ENCODE measurements at places on chromosomes 13 and 19.

DNA sequence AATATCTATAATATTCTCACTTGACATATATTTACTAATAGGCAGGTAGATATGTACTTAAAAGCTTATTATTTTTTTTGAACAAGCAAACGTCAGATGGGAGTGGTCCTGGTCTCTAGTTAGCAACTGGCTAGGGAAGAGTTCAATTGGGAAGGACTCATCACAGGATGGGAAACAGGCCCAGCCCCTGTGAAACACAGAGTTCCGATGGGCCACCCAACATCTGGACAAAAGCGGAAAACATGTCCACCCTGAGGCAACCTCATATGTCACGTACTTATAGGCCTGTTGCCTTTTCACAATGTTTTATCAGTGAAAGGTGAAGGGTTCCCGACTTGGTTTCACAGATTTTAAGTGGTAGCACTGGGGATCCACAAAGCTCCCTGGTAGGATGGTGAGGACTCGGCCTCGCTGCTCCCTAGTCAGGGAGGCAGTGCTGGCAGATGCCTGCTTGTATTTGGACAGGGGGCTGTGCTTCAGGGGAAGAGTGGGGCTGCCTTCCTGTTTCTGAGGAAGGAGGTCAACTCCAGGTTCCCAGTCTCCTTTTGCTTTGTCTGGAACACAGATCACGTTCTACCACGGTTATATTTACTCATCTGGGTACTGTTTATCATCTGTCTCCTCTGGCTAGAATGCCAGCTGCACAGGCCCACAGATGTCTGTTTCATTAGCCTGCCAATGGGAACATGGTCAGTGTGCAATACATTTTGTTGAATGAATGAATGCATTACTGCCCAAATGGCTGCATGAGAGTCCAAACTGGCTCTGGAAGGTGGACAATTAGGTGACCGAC lies 49.4 kb upstream of the SLC15A1 start:
- DNase-seq = no peak

GRCh38 chr19:44892932-44893331 lies 1.9 kb downstream of the TOMM40 start:
- no peak for DNase-seq

- DNase-seq = no peak
Measured at GRCh38 chr19:50835785-50836542, 2.6 kb upstream of the KLK15 start.

DNA sequence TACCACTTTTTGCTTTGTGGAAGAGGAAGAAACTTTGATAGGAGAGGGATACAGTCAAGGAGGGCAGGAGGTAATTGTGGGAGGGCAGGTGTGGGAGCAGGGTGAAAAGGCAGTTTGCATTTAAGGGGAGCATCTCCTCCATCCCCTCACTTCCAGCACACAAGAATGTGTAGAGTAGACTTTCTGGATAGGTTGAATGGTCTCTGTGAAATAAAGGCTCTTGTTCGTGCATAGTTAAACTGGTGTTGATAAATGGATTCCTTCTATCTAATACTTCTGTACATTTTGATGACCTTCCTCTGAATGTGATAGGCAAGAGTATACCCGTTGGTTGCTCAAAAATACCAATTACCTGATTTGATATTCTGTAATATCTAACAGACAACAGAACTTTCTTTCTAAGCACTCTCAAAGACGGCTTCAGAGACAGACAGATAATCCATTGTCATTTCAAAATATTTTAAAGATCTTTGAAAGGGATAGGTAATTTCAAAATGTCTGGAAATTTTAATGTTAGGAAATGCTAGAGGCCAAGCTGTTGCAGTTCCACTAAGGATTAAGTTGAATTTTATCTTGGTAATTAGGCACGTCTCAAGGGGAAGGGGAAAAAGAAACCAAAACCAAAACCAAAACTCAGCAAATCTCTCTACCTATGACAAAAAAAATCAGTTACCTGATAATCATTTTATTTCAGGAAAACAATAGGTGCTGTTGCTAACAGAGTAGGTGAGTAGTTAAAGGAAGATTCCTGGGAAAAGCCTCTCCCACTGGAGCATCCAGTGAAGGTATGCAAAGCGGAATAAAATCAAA lies 302.6 kb downstream of the COG6 start:
- DNase-seq = no peak

GRCh38 chr19:5718037-5718578 lies 1.8 kb downstream of the LONP1 start:
- no peak for DNase-seq

DNA sequence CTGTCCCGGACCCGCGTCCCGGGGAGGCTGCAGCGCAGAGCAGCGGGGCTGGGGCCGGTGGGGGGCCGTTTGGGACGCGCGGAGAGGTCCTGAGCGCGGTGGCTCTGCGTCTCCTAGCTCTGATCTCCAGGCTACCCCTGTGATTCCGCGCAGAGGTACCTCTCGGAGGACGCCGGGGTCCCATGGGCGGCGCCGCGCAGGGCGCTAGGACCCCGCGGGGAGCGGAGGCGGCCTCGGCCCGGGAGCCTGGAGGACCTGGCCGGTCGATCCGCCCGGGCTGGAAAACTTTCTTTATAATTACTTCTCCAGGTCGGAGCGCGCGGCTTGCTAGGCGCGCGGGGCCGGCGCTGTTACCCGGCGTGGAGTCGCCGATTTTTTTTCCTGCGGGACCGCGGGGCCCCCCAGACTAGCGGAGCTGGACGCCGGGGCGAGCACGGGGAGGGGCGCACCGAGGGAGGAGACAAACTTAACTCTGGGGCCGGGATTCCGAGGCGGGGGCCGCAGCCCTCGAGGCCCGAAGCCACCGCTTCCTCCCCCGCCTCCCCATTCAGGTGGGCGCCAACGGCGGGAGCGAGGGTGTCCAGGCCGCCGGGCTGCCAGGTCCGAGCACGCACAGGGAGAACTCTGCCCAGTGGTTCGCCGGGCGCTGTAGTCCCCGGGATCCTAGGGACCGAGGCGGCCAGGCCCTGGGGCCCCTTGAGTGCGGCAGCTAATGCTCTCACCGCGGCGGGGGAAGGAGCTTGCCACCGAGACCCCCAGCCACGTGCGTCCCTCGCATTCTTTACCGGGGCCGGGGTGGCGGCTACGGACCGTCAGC lies 848 bp upstream of the CEBPA start:
- DNase-seq = no peak

GRCh38 chr13:109010912-109011311 lies 381.5 kb downstream of the MYO16 start:
- DNase-seq = no peak

- no peak for DNase-seq
Measured at GRCh38 chr19:28744943-28745342, 468.0 kb downstream of the UQCRFS1 start.

DNA sequence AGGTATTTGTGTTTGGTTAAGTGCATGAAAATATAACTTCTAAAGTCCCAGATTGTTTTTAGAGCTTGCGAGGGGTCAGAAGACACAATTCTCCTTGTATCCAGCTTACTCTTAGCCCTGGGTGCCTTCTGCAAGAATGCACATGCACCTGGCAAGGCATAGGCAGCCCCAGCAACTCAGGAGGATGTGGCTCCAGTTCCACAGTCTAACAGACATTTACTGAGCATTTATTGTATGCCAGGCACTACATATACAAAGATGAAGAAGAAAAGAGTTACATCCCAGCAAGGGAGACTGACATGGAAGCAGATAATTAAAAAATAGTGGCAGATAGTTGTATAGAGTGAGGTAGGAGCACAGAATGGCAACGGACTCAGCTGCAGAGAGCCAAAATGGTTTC lies 101.1 kb upstream of the FRY start:
- DNase-seq = no peak

DNA sequence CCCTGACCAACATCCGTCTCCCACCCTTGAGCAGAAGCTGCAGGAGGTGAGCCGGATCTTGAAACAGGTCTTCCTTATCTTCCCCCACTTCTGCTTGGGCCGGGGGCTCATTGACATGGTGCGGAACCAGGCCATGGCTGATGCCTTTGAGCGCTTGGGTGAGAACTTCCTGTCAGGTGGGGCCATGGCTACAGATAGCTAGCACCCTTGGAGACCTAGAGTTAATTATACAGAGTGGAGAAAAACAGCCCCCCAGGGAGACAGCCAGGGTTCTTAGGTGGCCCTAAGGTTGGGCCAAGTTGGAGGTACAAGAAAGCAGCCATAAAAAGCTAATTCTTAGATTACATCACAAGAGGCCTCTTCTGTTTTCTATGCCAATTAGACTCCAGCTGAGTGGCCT lies 8.9 kb upstream of the ARHGAP45 start:
- no peak for DNase-seq

- no peak for DNase-seq
Measured at GRCh38 chr19:4365341-4365740, 22.0 kb downstream of the MPND start.

DNA sequence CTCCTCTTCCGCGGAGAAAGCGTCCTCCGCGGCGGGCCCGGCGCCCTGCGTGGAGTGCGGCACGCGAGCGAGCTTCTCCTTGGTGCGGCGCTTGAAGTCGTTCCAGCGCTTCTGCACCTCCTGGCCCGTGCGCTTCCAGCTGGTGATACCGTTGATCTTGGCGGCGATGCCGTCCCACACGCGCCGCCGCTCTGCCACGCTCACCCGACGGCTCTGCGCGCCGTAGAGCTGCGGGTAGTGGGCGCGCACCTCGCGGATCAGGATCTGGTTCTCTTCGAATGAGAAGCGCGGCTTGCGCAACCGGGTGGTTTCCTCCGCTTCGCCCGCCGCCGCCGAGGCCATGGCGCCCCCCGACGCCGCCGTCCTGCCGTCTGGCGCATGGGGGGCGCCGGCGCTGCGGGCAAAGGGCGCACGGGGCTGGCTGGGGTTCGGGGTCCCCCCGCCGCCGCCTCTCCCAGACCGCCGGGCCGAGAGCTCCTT lies 941 bp downstream of the MYPOP start:
- DNase-seq = no peak

DNA sequence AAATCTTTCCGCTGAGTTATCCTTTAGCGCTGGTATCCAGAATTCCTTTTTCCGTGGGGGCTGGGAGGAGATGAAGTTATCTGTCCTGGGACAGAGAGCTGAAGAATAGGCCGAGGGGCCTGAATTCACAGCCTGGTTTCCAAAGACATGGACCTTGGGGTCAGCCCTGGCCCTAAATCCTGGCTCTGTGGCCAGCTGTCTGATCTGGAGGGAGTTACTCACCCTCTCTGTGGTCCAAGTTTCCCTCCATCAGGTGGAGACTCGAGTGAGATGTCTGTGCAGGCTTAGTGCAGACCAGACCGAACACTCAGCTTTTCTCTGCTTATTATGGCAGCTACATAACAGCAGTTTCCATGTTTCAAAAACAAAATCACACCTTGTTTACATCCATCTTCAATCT lies 59.6 kb downstream of the CDADC1 start:
- DNase-seq = no peak

- DNase-seq = no peak
Measured at GRCh38 chr13:50375792-50376191, 360.5 kb downstream of the KCNRG start.

DNA sequence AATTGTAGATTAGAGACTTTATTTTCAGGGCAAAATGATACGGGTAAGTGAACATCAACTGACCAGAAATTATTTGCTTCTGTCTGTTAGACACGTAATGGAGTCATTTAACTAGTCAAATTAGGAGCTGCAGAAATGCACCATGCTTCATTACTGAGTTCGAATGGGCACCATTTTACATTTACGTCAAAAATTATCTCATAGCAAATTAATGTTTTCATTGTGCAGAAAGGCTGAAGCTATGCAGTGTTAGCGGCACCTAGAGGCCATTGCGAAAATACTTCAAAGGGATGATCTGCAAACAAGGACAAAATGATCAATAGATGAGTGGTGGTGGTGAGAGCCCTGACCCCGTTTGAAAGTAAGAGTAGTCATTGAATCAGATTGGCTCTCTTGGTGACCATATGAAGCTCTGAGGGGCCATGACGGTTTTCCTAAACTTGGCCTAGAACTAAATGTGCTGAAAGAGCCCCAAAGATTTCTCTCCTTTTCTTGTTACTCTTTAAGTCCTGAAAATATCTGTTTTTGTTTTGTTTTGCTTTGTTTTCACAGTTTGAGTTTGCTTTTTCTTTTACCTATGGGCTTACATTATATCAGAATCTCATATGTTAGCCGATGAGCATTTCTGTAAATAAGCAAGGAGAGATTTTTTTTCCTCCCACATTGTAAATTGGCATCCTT lies 277.9 kb downstream of the ZNF536 start:
- no peak for DNase-seq

GRCh38 chr13:93547886-93548285 lies 321.3 kb downstream of the GPC6 start:
- no peak for DNase-seq

GRCh38 chr13:70849222-70849621 lies 741.0 kb upstream of the KLHL1 start:
- no peak for DNase-seq

DNA sequence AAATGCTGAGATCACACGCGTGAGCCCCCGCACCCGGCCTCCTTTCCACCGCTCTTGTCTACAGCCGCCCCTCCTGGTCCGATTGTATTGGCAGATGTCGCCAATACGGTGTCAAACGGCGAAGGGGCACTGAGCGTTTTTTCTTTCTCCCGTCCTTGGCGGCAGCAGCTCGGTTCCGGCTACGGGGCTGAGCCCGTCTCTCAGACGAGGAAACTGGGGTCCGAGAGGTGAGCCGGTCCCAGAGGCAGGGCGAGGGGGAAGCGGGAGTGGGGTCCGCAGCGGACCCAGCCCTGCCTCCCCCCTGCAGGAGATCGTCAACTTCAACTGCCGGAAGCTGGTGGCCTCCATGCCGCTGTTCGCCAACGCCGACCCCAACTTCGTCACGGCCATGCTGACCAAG lies 20.4 kb downstream of the POLRMT start:
- no peak for DNase-seq

- no peak for DNase-seq
Measured at GRCh38 chr19:15118248-15118647, 11.0 kb downstream of the SYDE1 start.

DNA sequence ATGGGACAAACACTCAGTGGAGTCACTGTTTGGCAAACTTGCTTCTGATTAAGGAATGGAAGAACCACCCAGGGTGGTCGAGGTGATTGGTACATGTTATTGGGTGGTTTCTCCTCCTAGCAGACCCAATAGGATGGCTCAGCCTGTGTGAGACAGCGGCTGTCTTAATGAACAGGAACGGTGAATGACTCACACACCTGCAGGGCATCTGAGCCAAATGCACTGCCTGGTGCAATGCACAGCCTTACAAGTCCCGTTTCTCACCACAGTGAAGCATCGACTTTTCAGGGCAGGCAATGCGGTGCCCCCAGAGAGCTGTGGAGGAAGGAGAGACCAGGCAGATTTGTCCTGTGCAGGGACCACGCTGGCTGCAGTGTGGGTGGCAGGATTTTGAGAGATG lies 238.5 kb downstream of the FGF9 start:
- peak; percentile 19 for DNase-seq
